ENCODE measurements at places on chromosomes 2 and 18.

GRCh38 chr2:199469514-199470360 is 12.0 kb upstream of the SATB2 start:
- DNase-seq, result no peak

DNA sequence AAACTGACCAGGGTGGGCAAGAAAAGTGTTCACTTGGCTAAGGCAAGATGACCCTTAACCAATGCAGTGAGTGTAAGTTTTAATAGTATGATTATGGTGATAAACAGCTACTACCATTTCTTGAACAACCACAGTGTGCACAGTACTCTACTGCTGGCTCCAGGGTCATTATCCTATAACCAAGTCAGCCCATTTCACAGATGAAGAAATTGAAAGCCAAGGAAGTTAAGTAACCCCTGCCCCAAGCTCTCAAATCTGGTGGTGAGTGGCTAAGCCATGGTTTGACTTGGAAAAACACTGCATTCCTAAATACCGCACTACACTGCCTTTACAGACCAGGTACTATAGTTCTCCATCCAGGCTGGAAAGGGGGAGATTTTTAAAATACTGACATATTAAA is 5.7 kb downstream of the ZNF385B start:
- DNase-seq, result no peak

GRCh38 chr18:697012-697411 is 15.4 kb downstream of the ENOSF1 start:
- no peak for DNase-seq

DNA sequence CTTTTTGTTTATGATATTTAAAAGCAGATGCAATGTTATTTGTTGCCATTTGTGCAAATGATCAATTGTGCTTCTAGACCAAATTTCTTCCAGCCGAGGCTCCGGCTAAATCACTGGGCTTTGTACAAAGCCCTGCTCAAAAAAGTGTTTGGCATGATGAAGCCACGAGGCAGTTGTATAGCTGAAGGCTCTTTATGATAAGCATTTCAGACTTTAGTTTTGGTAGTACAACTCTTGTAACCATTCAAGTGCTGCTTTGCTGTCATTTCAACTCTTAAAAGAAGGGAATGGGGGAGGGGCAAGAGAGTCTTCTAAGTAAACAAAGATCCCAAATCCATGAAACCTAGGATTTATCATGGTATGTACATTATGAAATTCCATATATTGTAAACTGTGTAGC is 3.3 kb upstream of the ZNF532 start:
- no peak for DNase-seq

DNA sequence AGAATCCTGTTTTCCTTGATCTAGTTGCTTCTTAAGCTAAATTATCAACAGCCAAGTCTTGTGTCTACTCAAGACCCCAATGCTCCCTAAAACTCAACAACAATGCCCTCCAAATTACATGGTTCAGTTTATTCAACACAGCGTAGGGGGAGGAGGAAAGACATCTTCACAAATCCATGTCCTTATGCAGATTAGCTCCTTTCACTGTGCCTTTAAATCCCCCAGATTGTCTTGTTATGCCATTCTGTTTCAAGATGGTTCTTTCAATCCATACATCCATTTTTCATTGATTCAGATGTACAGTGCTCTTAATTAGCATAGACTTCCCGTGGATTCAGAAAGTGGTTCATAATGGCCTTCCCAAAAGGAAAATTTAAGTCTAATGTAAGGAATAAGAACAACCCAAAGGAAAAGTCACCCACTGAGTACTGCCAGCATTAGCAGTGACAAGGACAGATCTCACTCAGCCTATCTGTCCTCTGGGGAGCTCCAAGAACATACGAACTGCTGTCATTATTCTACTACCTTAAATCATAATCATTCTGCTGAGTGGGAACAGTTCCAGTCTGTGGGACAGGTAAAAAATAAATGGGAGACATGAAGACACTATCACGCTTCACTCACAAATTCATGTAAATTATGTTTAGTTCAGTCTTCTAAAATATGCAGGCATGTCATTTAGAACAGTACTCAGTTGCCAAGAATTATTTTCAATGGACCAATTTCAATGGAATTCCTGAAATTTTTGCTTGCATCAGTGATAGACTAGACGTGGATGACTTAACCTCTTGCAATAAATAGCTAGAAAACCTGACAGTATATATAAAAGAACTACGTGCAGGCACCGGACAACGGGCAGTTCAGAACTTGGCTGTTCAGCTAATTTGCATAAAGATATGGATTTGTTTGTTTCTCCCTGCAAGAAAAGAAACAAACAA is 58.9 kb upstream of the RNU4ATAC start:
- peak; percentile 83 for DNase-seq

DNA sequence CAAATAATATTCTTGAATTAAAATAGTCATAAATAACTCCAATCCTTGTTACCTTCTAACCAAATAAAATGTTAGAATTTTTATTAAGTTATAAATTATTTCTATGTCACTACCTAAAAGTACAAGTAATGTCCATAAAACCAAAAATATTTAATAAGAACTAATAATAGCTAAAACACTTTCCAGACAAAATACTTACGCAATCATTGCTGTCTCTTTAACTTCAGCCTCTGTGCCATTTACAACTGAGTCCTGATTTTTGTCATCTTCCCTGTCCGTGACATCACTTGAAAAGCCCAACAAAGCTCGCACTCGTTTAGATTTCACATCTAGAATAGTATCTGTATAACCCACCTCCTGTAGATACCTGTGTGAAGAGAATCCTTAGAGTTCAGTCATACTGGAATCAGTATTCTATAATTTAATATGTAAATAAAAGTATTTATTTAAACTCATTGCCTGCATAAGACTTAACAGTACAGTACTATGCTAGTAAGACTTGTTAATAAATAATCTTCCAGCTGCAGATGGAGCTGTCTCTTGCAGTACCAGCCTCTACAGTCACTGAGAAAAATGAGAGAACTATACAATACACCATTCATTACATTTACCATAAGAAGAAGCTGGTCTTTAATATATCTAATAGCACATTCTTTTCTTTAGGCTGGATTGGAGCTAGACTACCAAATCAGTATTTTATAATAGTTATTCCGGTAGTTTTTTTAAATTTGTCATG is 63.8 kb downstream of the STRN start:
- no peak for DNase-seq

DNA sequence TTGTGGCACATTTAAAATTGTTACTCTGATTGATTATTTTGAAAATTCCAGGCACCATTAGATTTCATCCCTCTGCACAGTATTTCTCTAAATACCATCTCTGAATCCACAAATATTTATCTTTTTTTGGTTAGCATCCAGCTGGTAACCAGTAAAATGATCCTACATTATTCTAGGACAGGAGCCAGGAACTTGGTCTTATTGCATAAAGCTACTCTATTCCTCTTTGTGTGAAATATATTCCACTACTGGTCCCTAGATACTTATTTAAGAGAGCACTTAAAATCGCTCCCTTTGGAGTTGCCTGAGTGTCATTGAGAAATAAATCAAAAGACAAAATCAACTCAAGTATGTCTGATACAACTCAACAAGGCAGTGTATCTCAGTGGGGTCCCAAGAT is 7.4 kb upstream of the MBOAT2 start:
- peak; percentile 77 for DNase-seq

- DNase-seq, result no peak
Measured at GRCh38 chr2:5007596-5007995, 684.6 kb upstream of the SOX11 start.

Data from EH (cell line).